ENCODE measurements at places on chromosomes 12 and 14.
A peak's percentile ranks its signal among the peaks of the same experiment; 100 is the strongest.

GRCh38 chr12:56338308-56339157, at the start of gene IL23A:
TSS of gene IL23A (plus strand) at chr12:56338884. CDS start at chr12:56339045, 161 bp downstream.
- DNase-seq, result no peak

GRCh38 chr12:66403746-66404145, 101.5 kb downstream of the HELB start:
- DNase-seq, result no peak

DNA sequence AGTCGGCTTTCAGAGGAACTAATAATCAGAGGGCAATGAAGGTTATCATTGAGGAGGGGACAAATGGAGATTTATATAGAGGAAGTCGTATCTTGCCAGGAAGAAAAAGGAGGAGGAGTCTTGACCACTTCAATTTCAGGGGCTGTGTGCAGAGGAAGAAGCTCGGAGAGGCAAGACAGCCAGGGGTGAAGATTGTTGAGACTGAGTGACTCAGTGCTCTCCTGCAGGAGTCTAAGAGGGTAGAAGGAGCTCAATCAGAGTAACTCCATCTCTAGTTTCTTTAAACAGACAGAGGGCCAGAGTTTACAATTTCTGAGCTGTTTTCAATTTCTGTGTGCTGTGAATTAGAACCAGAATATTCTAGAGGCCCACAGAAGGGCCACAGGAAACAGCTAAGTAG, 439.3 kb upstream of the PRICKLE1 start:
- DNase-seq, result no peak

DNA sequence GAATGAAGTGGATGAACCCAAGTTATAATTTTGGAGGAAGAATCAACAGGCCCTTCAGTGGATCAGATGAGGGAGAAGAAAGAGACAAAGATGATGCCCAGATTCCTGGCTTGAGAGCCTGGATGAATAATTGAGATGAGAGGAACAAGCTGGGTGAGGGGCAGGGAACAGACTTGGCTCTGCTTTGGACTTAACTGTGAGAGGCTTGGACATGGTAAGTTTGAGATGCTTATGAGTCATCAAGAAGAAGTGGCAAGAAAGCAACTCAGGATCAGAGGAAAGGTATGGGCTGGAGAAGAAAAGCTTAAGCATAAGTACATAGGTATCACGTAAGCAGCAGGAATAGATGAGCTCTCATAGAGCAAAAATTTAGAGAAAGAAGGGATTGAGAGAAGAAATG, 55.3 kb downstream of the FIGNL2 start:
- no peak for DNase-seq

- DNase-seq, result no peak
These were observed 162.1 kb upstream of the AVPR1A start for GRCh38 chr12:63313139-63313538.

GRCh38 chr12:119749666-119750065, 81.7 kb downstream of the PRKAB1 start:
- no peak for DNase-seq

GRCh38 chr14:59816941-59817340, 53.6 kb downstream of the RTN1 start:
- DNase-seq, result no peak

- DNase-seq, result no peak
These were observed 182.7 kb upstream of the EEA1 start for GRCh38 chr12:93111773-93112172.

- DNase-seq, result no peak
These were observed 130.6 kb downstream of the SLC15A4 start for GRCh38 chr12:128693115-128693514.

DNA sequence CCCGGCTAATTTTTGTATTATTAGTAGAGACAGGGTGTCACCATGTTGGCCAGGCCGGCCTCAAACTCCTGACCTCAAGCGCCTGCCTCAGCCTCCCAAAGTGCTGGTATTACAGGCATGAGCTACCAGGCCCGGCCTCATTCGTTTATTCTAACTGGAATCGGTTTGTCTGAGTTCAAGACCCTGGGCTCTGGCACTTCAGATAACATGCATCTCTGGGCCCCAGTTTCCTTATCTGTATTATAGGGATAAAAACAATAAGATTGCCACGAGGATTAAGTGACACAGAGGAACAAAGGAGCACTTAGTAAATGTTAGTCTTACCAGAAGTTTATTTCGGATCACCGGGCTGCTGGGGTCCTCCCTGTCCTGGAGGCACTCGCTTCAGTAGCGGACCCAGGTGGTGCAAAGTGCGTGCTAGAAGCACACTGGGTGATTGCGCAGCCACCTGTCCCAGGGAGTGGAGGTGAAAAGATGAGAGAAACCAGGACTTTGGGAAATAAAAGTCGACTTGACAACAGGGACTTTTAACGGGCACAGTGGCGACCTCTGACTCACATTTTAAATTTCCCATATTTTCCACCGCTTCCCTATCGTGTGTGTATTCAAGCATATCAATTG, 37.5 kb downstream of the ACACB start:
- no peak for DNase-seq

- no peak for DNase-seq
These were observed 369.3 kb upstream of the TMPO start for GRCh38 chr12:98146043-98146442.

GRCh38 chr12:131005161-131006035, 51.7 kb downstream of the ADGRD1 start:
- DNase-seq, result no peak

DNA sequence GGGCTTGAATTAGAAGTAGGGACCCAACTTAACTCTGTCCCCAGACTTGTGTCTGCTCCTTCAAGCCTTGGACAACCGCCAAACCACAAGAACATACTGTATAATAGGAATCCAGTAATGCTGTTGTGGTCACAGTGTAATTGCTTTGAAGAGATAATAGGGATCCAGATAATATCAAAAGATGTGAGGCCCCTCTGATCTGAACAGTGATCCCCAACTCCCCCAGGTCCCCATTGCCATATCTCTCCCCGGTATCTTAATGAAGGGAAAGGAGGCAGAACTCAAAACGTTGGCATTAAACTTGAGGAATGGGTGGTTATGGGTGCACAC, 8.5 kb upstream of the PLEKHH1 start:
- no peak for DNase-seq

GRCh38 chr14:57066887-57067513, 201.7 kb downstream of the EXOC5 start:
- peak; percentile 21 for DNase-seq

DNA sequence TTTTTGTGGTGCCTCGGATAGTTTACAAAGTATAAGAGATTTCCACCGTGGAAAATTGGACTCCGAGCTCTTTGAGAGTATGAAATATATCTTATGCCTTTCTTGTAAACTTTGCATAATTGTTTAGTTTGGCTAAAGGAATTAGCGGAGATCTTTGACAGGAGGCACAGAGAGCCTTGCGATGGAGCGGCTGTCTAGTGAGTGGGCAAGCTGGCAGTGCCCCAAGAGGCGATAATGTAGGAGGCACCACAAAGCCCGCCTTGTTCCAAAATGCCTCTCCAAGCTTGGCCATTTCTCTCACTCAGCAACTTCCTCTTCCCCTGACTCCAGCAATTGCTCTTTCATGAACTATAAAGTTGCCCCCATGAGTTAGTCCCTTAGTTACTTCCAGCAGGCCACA, 270.1 kb upstream of the PRICKLE1 start:
- no peak for DNase-seq

DNA sequence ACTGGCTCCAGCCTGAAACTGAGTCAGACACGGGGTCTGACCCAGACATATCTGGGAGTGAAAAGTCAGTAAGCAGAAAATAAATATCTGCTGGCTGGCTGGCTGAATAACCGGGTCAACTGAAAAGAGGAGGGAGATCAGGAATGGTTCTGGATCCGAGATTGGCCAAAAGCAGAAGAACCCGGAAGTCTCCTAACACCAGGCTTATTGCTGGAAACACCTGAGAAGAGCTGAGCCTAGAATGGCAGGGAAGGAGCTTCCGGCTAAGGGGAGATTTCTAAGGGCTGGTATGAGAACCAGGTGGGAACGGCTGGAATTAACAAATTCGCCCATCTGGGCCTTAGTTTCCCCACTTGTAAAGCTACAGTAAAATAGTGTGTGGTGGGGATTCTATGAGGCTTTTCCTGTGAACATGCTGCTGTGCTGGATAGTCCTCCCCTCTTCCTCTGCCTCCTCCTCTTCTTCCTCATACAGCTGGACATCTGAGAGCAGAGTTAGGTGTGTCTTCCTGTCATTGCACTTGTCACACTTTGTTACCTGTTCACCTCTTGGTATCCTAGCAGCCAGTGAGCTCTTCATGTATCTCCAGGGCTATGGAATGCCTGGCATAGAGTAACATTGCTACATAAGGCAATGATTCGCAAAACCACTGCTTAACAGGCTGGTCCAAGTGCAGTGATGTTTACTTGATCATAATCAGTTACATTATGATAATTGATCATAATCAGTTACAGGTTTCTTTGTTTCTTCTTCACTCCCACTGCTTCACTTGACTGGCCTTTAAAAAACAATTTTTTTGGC, 2.0 kb upstream of the SHMT2 start:
- DNase-seq, result no peak

GRCh38 chr12:123398550-123399254, 14.8 kb downstream of the KMT5A start:
- no peak for DNase-seq

DNA sequence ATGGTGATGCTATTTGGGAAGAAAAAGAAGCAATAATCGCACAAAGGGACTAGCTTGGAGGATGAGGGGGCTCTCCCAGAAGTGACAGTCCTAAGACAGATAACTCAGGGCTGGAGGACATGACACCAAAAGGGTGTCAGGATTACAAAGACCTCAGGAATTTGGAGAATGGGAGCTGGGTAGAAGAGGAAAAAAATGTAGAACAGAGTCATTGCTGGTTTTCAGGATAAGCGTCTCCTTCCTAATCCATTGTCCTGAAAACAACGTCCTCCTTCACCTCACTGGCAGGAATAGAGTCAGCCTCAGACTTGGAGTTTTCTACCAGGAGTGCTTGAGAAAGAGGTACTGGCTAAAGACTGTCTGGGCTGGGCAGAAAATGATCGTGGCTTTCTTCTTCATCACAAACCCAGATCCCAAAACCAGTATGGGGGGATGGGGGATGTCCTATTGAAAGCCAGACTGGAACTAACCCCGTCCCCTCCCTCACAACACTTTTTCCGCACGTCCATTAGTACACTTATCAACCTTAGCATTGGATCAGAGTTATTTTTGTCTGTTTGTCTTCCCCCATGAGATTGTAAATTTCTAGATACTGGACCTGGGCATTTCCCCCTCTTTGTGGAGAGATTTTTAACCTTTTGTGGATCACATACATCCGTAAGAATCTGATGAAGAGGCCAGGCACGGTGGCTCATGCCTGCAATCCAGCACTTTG, 14.3 kb downstream of the B4GALNT3 start:
- no peak for DNase-seq

GRCh38 chr14:78595797-78596196, 425.6 kb downstream of the NRXN3 start:
- DNase-seq, result no peak

GRCh38 chr12:51798501-51798900, 50.0 kb downstream of the FIGNL2 start:
- DNase-seq, result no peak

DNA sequence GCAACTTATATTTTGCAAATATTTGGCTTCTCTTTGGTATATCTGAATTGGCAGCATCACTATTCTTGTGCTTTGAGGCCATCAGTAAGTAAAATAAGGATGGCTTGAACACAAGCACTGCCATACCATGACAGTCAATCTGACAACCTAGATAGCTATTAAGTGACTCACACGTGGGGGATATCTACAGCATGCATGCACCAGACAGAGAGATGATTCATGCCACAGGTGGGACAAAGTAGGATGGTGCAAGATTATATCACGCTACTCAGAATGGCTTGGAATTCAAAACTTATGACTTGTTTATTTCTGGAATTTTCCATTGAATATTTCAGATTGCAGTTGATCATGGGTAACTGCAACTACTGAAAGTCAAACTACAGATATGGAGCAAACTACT, 675.6 kb upstream of the MDGA2 start:
- DNase-seq, result no peak

DNA sequence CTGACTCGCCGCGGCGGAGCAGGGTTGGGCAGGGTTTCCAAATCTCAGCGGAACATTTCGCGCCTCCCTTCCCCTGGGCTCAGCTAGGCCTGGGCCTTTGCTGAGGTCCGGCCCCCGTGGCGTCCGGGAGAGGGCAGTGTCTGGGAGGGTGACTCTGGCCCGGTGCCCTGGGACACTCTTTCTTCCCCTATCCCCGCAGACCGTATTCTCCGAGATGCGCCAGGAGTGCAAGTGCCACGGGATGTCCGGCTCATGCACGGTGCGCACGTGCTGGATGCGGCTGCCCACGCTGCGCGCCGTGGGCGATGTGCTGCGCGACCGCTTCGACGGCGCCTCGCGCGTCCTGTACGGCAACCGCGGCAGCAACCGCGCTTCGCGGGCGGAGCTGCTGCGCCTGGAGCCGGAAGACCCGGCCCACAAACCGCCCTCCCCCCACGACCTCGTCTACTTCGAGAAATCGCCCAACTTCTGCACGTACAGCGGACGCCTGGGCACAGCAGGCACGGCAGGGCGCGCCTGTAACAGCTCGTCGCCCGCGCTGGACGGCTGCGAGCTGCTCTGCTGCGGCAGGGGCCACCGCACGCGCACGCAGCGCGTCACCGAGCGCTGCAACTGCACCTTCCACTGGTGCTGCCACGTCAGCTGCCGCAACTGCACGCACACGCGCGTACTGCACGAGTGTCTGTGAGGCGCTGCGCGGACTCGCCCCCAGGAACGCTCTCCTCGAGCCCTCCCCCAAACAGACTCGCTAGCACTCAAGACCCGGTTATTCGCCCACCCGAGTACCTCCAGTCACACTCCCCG, 3.0 kb downstream of the WNT1 start:
- DNase-seq, result no peak

DNA sequence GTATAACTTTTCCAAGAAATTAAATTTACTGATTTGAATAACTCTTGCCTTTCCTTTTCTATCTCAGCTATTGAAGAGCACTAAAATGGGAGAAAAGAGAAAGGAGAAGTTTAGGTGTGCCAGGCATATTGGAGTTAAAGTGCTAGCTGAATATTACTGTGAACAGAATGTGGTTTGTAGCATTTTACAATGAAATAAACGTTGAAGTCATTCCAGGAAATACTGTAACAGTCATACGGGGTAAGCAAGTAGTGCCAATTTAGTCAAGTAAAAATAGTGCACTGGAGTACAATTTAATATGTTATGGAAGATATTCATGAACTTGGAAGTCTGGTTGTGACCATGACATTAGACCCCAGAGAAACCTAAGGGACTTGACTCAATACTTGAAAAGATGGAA, 62.1 kb downstream of the E2F7 start:
- DNase-seq, result no peak

GRCh38 chr12:70246580-70246979, 3.3 kb downstream of the CNOT2 start:
- no peak for DNase-seq

- DNase-seq, result no peak
These were observed 60.4 kb upstream of the PTHLH start for GRCh38 chr12:28032811-28033537.

- DNase-seq, result peak; percentile 52
These were observed 194.9 kb upstream of the OR4E1 start for GRCh38 chr14:21868442-21869046.

DNA sequence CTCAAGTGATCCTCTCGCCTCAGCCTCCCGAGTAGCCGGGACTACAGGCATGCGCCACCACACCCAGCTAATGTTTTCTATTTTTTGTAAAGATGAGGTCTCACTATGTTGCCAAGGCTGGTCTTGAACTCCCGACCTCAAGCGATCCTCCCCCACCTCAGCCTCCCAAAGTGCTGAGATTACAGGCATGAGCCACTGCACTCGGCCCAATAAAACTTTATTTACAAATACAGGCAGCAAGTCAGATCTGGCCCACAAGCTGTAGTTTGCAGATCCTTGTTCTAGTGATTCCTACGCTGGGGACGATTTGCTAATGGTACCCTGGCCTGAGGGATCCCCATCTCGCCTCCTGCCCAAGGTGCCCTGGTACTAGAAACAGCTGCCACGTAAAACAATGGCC, 74.6 kb downstream of the CCDC88C start:
- no peak for DNase-seq

Measured in renal pelvis (tissue), 12 donors.